Activated T-helper 1 cell treated with anti-CD3 and anti-CD28 coated beads, Interleukin-12 subunit alpha, Interleukin-12 subunit beta, Interleukin-2, Interleukin-4 antibody, amounts not matched to agents 30 ng/mL and 10 ng/mL and 1 ng/mL, durations not matched to agents 14 hours and 24 hours and 36 hours (primary cell): ENCODE measurements at places on chromosomes 16 and 17. TPM values are rescaled to one million over a fixed set of nuclear protein-coding genes. Genes with fewer than 3 reads are reported as not detected.

HOXB4 gene
- total RNA-seq, result 3.8 and 4.2 TPM in 2 replicates

DNA sequence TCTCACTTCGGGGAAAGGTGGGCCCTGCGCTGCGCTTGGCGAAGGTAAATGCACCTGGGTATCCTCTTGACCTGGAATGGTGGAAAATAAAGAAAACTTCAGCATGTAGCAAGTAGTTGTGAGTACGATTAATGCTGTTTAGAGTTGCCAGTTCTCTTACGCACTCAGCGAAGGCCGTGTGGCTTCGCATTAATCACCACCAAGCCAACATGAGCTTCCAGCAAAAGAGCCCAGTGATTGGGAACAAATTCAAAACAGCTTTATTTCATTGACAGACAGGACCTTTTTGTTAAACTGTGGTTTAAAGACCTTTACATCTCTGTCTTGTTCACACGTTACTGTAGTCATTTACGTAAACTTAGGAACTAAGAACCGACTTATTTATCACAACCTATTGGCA is 531.4 kb downstream of the MAF start:
- no peak for DNase-seq
- H3K4me3 ChIP-seq, result no peak overlapping the region
- H3K27ac ChIP-seq, result peak overlapping the region; percentile 85
- H3K4me1 ChIP-seq, result peaks cover 60% of the 10 kb centered on the region
- peaks cover 3% of the 10 kb centered on the region for H3K27me3 ChIP-seq
- no peaks in the 10 kb centered on the region for H3K36me3 ChIP-seq

- H3K27me3 ChIP-seq, result no peaks in the 10 kb centered on the region
- no peak within 1 kb of the TSS for H3K27ac ChIP-seq
- H3K4me1 ChIP-seq, result peaks cover 6% of the 10 kb centered on the region
- H3K4me3 ChIP-seq, result no peak within 1 kb of the TSS
These were observed at the start of gene SMIM22 for GRCh38 chr16:4795181-4795827. SMIM22 (plus strand) TSS chr16:4795369; CDS start chr16:4795735, 366 bp downstream.

GRCh38 chr17:60941028-60941427 is 263.4 kb downstream of the BCAS3 start:
- H3K27ac ChIP-seq, result no peak overlapping the region
- no peaks in the 10 kb centered on the region for H3K36me3 ChIP-seq
- peaks cover 3% of the 10 kb centered on the region for H3K27me3 ChIP-seq
- no peak overlapping the region for H3K4me3 ChIP-seq
- DNase-seq, result no peak

DNA sequence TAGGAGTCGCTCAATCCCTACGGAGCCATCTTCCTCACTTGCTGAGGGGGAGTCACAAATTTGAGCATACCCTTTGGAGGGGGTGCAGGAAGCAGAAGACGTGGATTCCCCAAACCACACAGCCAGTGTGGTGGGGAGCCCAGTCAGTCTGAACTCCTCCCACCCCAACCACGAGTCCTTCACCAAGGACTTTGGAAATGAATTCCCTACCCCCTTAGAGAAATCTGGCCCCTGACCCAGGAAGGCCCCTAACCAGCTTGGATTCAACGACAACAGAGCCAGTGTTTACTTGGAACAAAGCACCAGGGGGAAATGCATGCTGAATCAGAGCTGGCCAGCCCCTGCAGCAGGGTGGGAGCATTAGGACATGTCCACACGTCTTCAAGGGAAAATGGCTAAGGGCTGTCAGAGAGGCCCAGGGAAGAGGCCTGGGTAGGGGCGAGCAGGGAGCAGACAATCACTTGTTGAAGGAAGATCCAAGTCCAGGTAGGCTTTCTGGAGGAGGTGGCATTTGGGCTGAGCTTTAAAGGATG is 5.5 kb upstream of the TMEM92 start:
- peaks cover 8% of the 10 kb centered on the region for H3K4me1 ChIP-seq
- H3K27ac ChIP-seq, result no peak overlapping the region
- H3K4me3 ChIP-seq, result no peak overlapping the region
- no peaks in the 10 kb centered on the region for H3K36me3 ChIP-seq
- H3K27me3 ChIP-seq, result peaks cover 10% of the 10 kb centered on the region

DNA sequence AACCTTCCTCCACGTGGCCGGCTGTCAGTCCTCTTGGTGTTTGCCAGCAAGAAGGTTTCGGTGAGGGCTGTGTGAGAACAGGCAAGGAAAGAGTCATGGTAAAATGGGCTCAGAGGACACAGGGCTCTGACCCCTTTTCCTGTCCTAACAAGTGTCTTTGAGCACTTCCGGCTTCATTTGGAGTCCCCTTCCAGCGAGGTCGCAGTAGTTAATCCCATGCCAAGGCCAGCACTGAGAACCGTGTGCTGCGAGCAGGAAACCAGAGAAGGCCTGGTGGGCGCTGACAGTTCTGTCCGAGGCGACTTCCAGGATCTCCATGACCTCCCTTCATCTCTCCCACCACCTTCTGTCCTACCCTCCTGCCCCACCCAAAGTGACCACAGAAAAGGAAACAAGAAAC is 168.1 kb downstream of the ZFHX3 start:
- H3K4me1 ChIP-seq, result peaks cover 38% of the 10 kb centered on the region
- H3K27me3 ChIP-seq, result no peaks in the 10 kb centered on the region
- no peak overlapping the region for H3K4me3 ChIP-seq
- no peaks in the 10 kb centered on the region for H3K36me3 ChIP-seq
- no peak overlapping the region for H3K27ac ChIP-seq

DNA sequence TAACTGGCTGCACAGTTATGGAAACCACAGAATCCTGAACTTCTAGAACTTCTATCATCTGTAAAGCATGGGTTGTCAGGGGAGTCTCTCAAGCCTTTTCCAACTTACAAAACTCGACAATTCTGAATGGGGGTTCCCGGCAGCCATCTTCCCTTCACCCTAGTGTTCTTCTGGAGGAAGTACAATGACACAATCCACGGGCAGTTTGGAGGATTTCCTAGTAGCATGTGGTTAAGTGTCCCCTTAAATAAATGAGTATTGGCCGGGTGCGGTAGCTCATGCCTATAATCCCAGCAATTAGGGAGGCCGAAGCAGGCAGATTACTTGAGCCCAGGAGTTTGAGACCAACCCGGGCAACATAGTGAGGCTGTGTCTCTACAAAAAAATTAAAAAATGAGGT is 2.1 kb downstream of the SLC16A6 start:
- no peak for DNase-seq
- peaks cover 2% of the 10 kb centered on the region for H3K27me3 ChIP-seq
- peak overlapping the region; percentile 97 for H3K4me3 ChIP-seq
- no peaks in the 10 kb centered on the region for H3K36me3 ChIP-seq
- peaks cover 47% of the 10 kb centered on the region for H3K4me1 ChIP-seq
- H3K27ac ChIP-seq, result no peak overlapping the region

KCNAB3 gene
- 9.9 and 10.8 TPM in 2 replicates for total RNA-seq

DNA sequence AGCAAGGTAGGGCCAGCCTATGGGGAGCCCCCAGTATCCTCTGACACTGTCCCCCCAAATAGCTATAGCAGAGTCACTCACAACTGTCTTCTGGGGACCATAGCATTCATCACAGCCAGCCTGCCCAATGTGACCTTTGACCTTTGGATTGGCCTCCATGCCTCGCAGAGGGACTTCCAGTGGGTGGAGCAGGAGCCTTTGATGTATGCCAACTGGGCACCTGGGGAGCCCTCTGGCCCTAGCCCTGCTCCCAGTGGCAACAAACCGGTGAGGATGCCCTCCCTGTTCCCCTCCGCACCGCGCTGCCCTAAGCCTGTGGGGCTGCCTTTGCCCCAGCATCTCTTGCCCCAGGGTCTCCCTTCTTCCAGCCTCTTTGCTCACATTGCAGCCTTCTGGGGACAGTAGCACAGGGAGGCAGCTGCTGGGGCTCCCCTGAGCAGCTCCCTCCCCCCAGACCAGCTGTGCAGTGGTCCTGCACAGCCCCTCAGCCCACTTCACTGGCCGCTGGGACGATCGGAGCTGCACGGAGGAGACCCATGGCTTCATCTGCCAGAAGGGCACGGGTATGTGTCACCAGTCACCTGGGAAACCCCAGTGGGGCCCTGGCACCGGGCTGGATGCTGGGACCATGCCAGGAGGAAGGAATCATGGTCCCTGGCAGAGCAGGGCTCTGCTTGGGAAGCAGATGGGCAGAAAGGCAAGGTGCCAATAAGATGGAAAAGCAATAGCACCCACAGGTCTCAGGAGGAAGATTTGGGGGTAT is 61.1 kb downstream of the MRC2 start:
- no peaks in the 10 kb centered on the region for H3K36me3 ChIP-seq
- no peaks in the 10 kb centered on the region for H3K4me1 ChIP-seq
- DNase-seq, result no peak
- H3K27me3 ChIP-seq, result peaks cover 9% of the 10 kb centered on the region

DNA sequence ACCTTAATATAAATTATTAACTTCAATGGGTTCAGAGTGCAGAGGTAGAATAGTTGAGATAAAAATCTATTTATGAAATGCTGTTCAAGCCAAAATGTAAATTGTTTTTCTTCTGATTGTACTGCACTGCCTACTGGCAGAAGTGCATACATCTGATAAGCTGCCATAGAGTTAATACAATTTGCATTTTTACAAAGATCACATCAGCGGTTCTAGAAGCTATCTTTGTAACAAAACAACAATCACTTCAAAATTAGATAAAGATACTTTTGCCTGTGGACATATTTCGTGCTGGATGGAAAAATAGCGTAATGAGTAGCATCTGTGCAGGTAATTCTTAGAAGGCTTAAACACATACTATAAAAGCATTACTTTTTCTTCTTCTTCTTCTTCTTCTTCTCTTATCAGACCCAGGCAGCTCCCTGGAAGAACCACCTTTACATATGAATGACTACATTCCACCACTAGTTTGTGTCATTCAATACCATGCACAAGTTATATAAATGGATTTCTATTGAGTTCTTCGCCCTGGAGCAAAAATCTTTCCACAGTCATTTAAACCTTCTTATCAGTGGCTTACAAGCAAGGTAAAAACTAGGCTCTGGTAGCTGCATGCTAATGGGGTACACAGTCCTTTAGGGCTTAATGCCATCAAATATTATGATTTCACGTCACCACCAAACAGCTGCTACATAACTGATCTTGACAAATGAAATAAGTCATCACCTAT is 47.0 kb downstream of the SYNRG start:
- peaks cover 45% of the 10 kb centered on the region for H3K36me3 ChIP-seq
- H3K4me3 ChIP-seq, result no peak overlapping the region
- peaks cover 7% of the 10 kb centered on the region for H3K4me1 ChIP-seq
- no peaks in the 10 kb centered on the region for H3K27me3 ChIP-seq
- no peak overlapping the region for H3K27ac ChIP-seq
- DNase-seq, result no peak

GRCh38 chr17:75803883-75804282 is 19.3 kb downstream of the UNK start:
- no peak for DNase-seq
- H3K27ac ChIP-seq, result peak overlapping the region; percentile 23
- no peaks in the 10 kb centered on the region for H3K27me3 ChIP-seq
- H3K4me3 ChIP-seq, result no peak overlapping the region
